ENCODE measurements at places on chromosomes 1 and 21.

DNA sequence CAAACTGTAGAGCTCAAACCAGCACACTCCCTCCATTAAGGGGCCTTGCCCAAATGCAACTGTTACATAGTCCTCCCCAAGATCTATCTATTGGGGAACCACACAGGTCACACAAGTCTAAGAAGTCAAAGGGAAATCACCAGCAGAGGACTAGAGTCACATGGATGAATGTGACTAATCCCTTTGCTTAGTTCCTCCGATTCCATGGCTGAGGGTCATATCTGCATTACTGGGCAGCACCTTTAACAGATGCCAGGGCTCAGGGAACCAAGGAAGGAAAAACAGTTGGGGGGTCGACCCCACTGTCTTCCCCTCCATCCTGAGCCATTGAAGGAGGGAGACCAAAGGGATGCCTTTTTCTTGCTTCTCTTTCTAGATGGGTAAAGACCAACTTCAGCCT lies 23.4 kb upstream of the SMYD3 start:
- H3K27me3 ChIP-seq = peaks cover 15% of the 10 kb centered on the region
- H3K27ac ChIP-seq = no peak overlapping the region
- no peak for DNase-seq
- no peak overlapping the region for H3K4me3 ChIP-seq

DNA sequence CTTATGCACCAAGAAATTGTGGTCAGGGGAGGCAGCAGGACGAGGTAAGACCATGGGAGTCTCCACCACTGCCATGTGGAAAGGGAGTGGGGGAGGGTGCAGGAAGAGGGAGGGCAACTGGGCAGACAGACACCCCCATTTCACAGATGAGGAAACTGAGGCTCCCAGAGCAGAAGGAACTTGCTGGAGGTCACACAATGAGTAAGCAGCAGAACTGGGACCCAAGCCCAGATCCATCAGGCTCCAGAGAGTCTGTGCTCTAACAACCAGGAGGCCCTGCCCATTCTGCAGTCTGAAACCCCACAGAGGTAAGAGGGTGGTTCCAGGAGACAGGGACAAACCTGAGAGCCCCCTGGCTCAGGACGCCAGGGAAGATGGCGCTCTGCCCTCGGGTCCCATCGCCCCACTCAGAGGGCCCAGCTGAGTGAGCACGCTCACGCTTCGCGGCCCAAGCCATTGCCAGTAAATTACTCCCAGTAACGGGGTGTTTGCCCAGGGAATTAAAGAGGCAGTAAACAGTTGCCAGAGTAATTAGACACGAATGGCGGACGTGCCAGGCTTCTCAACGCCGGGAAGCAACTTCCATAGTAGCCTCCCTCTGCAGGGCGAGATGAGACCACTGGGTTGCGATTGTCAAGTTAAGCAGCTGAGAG lies 59.2 kb downstream of the MATN1 start:
- no peak overlapping the region for H3K4me3 ChIP-seq
- H3K36me3 ChIP-seq = no peaks in the 10 kb centered on the region
- no peak overlapping the region for H3K27ac ChIP-seq
- DNase-seq = no peak

- no peaks in the 10 kb centered on the region for H3K27me3 ChIP-seq
- H3K4me3 ChIP-seq = peak overlapping the region; percentile 89
- no peak for DNase-seq
- H3K27ac ChIP-seq = peak overlapping the region; percentile 49
- H3K4me1 ChIP-seq = peaks cover 63% of the 10 kb centered on the region
Observed at GRCh38 chr21:31875496-31876015, 2.7 kb downstream of the HUNK start.

GRCh38 chr1:226870026-226870400 lies 403 bp upstream of the PSEN2 start:
- H3K4me1 ChIP-seq = peaks cover 14% of the 10 kb centered on the region
- no peaks in the 10 kb centered on the region for H3K36me3 ChIP-seq
- no peak for DNase-seq
- H3K27ac ChIP-seq = no peak overlapping the region
- peak overlapping the region; percentile 76 for H3K4me3 ChIP-seq
- H3K27me3 ChIP-seq = peaks cover 19% of the 10 kb centered on the region

- no peaks in the 10 kb centered on the region for H3K27me3 ChIP-seq
- no peak for DNase-seq
- peaks cover 38% of the 10 kb centered on the region for H3K36me3 ChIP-seq
- H3K4me1 ChIP-seq = no peaks in the 10 kb centered on the region
- H3K4me3 ChIP-seq = no peak overlapping the region
Observed at GRCh38 chr1:151289991-151290708, 8.1 kb downstream of the ZNF687 start.

- H3K27me3 ChIP-seq = no peaks in the 10 kb centered on the region
- H3K4me1 ChIP-seq = peaks cover 4% of the 10 kb centered on the region
- peaks cover 51% of the 10 kb centered on the region for H3K36me3 ChIP-seq
- H3K4me3 ChIP-seq = no peak overlapping the region
Observed at GRCh38 chr1:93463960-93464359, 16.0 kb downstream of the FNBP1L start.

DNA sequence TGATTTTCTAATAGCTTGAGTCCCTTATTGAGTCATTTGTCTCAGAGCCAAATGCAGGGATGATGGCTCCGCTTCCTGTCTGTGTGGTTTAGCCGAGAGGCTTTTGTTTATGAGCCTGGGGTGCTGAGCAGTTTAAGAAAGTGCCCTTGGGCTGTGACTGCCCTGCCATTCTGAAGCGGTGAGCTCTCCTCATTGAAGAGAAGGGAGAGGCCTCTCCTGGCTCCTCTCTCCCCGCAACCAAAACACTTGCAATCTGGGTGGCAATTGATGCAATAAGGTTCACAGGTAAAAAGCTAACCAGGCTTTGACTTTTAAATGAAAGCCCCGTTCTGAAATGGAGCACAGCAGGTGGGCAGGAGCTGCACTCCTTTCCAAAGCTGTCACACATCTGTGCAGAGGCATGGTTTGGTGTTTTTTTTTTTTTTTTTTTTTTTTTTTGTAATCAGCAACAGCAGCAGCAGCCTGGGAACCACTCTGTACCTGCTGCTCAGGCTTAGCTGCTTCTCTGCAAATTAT lies 403.7 kb downstream of the SIPA1L2 start:
- no peak overlapping the region for H3K4me3 ChIP-seq
- H3K27ac ChIP-seq = no peak overlapping the region
- no peak for DNase-seq
- peaks cover 20% of the 10 kb centered on the region for H3K4me1 ChIP-seq

- H3K27ac ChIP-seq = no peak overlapping the region
- H3K4me3 ChIP-seq = peak overlapping the region; percentile 91
- peaks cover 1% of the 10 kb centered on the region for H3K36me3 ChIP-seq
- DNase-seq = no peak
- H3K4me1 ChIP-seq = peaks cover 18% of the 10 kb centered on the region
Observed at GRCh38 chr1:180156201-180156600, 1.5 kb downstream of the QSOX1 start.

- no peak for DNase-seq
- no peak overlapping the region for H3K27ac ChIP-seq
- H3K4me3 ChIP-seq = no peak overlapping the region
- H3K4me1 ChIP-seq = no peaks in the 10 kb centered on the region
- H3K27me3 ChIP-seq = no peaks in the 10 kb centered on the region
Observed at GRCh38 chr1:235831148-235831547, 35.6 kb downstream of the LYST start.

GRCh38 chr1:9115351-9116205 lies 13.3 kb downstream of the GPR157 start:
- DNase-seq = no peak
- no peak overlapping the region for H3K27ac ChIP-seq
- H3K4me1 ChIP-seq = peaks cover 4% of the 10 kb centered on the region
- H3K4me3 ChIP-seq = no peak overlapping the region
- H3K27me3 ChIP-seq = no peaks in the 10 kb centered on the region

- DNase-seq = no peak
- H3K27ac ChIP-seq = no peak overlapping the region
- H3K27me3 ChIP-seq = no peaks in the 10 kb centered on the region
- H3K4me3 ChIP-seq = no peak overlapping the region
Observed at GRCh38 chr21:41974752-41975053, 20.9 kb upstream of the C2CD2 start.

GRCh38 chr1:59137276-59137615 lies 159.6 kb upstream of the FGGY start:
- H3K4me3 ChIP-seq = no peak overlapping the region
- H3K4me1 ChIP-seq = peaks cover 22% of the 10 kb centered on the region
- no peak overlapping the region for H3K27ac ChIP-seq
- H3K27me3 ChIP-seq = no peaks in the 10 kb centered on the region
- H3K36me3 ChIP-seq = no peaks in the 10 kb centered on the region
- DNase-seq = no peak

GRCh38 chr1:78102082-78102481 lies 56.3 kb downstream of the GIPC2 start:
- H3K4me1 ChIP-seq = peaks cover 2% of the 10 kb centered on the region
- no peaks in the 10 kb centered on the region for H3K36me3 ChIP-seq
- H3K27ac ChIP-seq = no peak overlapping the region
- H3K27me3 ChIP-seq = no peaks in the 10 kb centered on the region
- DNase-seq = no peak
- no peak overlapping the region for H3K4me3 ChIP-seq

DNA sequence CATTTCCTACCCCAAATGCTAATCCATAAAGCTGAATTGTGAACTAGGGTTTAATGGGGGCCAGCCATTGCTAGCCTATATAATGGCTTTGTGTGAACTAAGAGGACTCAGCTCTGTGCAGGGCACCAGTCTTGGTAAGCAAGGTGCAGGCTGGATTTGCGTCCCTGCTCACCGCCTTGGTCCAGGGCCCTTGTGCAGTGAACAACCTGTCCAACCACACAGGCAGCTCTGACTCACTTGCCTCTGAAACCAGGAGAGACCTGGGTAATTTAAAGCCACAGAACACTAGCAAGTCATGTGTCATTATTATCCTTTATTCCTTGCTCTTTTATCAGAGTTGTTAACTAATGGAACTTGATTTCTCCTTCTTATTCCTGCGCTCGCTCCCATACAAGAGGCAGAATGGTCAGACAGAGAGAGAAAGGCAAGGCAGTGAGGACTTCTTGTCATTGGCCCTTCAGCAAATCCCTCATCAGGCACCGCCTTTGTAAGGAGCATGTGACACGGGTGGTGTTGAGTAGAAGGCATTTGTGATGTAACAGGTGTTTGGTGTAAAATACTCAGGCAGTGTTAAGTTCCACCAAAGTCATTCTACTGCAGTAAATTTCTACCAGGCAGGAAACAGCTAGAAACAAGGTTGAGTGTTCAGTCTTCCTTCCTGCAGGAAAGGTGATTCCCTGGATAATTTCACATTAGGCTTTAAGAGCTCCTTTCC lies 67.3 kb upstream of the OLIG2 start:
- DNase-seq = no peak
- peaks cover 77% of the 10 kb centered on the region for H3K27me3 ChIP-seq
- no peak overlapping the region for H3K27ac ChIP-seq
- H3K36me3 ChIP-seq = no peaks in the 10 kb centered on the region
- no peaks in the 10 kb centered on the region for H3K4me1 ChIP-seq
- H3K4me3 ChIP-seq = no peak overlapping the region

DNA sequence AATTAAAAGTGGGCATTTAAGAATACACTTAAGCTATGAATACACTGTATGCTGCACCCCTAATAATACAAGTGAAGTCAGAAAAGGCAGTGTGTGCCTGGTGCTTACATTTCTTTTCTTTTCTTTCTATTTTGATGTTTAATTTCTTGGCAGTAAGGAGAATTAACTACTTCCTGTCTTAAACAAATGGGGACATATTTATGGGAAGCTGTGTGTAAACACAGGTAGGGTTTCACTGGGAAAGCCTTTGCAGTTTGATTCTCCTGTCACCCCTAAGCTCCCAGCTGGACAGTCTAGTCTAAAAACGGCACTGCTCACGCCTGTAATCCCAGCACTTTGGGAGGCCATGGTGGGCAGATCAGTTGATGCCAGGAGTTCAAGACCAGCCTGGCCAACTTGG lies 146.0 kb downstream of the MIS18A start:
- peaks cover 3% of the 10 kb centered on the region for H3K36me3 ChIP-seq
- no peaks in the 10 kb centered on the region for H3K27me3 ChIP-seq
- peaks cover 22% of the 10 kb centered on the region for H3K4me1 ChIP-seq
- DNase-seq = no peak

GRCh38 chr1:172616195-172616594 lies 42.7 kb upstream of the FASLG start:
- no peaks in the 10 kb centered on the region for H3K4me1 ChIP-seq
- H3K36me3 ChIP-seq = peaks cover 31% of the 10 kb centered on the region
- no peak overlapping the region for H3K4me3 ChIP-seq
- no peak for DNase-seq
- H3K27me3 ChIP-seq = no peaks in the 10 kb centered on the region

DNA sequence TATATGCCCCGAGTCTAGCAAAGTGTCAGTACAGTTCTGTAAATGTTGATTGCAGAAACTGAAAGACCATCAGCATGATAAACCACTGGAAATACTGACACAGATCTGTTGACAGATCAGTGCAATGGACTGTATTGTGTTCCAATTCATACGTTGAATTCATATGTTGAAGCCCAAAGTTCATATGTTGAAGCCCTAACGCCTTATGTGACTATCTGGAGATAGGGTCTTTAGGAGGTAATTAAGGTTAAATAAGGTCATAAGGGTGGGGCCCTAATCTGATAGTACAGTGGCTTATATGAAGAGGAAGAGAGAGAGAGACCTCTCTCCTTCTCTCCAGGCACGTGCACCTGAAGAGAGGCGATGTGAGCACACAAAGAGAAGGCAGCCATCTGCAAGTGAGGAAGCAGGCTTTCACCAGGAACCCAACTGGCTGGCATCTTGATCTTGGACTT lies 144.7 kb downstream of the MRPL39 start:
- no peak for DNase-seq
- no peak overlapping the region for H3K27ac ChIP-seq
- no peaks in the 10 kb centered on the region for H3K4me1 ChIP-seq
- no peaks in the 10 kb centered on the region for H3K36me3 ChIP-seq
- peaks cover 7% of the 10 kb centered on the region for H3K27me3 ChIP-seq
- H3K4me3 ChIP-seq = no peak overlapping the region

DNA sequence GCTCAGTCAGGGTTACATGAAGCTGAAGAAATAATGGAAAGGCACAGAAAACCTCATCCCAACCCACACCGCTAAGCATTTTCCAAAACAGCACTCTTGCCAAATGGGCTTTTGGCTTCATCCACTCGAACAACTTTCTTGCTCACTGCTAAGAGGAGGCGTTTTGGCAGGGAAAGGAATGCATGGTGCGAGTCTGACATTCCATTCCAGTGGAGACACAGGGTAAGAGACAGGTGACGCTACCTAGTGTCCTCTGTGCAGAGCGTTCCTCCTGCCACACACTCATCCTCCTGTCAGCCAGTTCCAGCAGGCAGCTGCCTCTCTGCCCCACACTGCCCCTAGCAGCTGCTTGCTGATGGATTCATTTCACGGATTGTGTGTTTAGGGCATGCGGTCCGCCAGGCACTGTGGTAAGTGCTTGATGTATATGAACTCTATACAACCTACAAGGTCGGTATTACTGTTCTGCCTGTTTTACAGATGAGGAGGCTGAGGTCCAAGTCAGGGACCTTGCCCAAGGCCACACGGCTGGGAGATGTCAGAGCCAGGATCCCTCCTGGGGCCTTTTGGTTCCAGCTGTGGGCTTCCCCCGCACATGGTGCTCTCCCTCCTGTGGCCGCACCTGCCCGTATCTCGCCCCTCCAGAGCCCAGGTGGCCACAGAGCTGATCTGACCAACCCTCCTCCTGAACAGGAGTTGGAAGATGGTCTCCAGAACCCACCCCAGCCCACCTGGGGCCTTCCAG lies 25.7 kb upstream of the BACE2 start:
- H3K27me3 ChIP-seq = peaks cover 6% of the 10 kb centered on the region
- peak overlapping the region; percentile 53 for H3K27ac ChIP-seq
- H3K4me1 ChIP-seq = peaks cover 17% of the 10 kb centered on the region
- H3K36me3 ChIP-seq = no peaks in the 10 kb centered on the region

- H3K36me3 ChIP-seq = peaks cover 24% of the 10 kb centered on the region
- H3K4me3 ChIP-seq = no peak overlapping the region
- peaks cover 14% of the 10 kb centered on the region for H3K4me1 ChIP-seq
- no peak for DNase-seq
Observed at GRCh38 chr1:28457678-28458077, 48.2 kb upstream of the RCC1 start.
